Substantia nigra (tissue), 51 donors: ENCODE measurements at places on chromosomes 13 and 19.

GRCh38 chr19:46537136-46538097, 41.8 kb upstream of the PNMA8B start:
- no peak for DNase-seq

- DNase-seq: no peak
Measured at GRCh38 chr19:46040952-46041500, at the start of gene IGFL4. TSS of gene IGFL4 (minus strand) at chr19:46041002. CDS start at chr19:46040962, 40 bp downstream.

DNA sequence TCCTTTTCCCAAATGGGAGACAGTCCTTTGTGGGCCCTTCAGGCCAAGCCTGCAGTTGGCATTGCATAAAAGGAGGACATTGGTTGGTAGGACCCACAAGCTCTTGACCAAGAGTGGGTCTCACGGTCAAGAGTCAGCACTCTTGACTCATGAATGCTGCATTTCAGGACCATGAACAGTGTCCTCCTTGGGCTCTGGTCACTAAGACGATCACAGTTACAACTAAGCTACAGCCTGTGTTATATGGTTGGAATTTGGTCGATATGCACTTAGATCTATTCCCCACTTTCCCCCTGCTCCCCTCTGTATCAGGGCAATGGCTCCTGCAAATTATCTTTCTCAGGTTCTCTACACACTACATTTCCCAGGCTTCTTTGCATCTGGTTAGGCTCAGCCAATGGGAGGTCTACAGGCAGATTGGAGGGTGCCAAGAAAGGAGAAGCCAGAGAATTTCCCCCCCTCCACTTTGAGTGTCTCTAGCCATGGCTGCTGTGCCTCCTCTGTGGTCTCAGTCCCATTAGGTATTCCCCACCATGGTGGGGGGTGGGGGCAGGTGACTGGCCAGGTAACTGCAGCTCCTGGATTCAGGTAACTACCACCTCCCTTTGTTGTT, 3.1 kb upstream of the OLFM2 start:
- no peak for DNase-seq

DNA sequence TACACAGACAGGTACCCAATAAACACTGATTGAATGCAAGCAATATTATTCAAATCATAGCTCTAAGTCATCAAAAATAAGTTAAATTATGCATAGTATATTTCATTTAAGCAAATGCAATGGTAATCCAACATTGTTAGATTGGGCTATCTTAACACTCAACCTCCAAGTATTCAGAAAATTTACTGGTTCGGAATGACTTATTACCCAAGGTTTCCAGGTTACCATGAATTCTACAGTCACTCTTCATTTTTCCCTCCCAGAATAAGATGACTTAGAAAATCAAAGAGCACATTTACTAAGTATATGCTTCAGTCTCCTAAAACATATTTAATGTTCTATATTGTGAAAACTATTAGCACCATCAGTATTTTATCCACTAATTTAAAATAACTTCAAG, 6.0 kb downstream of the UBL3 start:
- DNase-seq: no peak

- no peak for DNase-seq
Measured at GRCh38 chr19:56109226-56109625, 11.9 kb downstream of the ZNF787 start.

DNA sequence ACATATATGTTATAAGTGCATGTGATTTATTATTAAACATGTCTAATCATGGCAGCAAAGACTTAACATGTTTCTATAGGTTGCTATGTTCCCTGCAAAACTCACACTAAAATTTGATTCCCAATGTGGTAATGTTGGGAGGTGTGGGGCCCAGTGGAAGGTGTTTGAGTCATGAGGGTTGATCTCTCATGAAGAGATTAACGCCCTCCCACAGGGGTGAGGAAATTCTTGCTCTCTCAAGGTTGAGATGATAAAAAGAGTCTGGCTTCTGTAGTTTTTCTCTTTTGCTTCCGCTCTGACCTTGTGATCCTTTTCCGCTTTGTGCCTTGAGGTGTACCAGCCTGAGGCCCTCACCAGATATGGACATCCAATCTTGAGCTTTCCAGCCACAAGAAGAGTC, 737.5 kb upstream of the SLITRK5 start:
- no peak for DNase-seq
